Activated CD4-positive, alpha-beta T cell treated with anti-CD3 and anti-CD28 coated beads, Interleukin-2, Interleukin-4, amounts not matched to agents 100 ng/mL and 50 ng/mL, durations not matched to agents 16 hours and 8 hours (primary cell): ENCODE measurements at places on chromosomes 16 and 17.

DNA sequence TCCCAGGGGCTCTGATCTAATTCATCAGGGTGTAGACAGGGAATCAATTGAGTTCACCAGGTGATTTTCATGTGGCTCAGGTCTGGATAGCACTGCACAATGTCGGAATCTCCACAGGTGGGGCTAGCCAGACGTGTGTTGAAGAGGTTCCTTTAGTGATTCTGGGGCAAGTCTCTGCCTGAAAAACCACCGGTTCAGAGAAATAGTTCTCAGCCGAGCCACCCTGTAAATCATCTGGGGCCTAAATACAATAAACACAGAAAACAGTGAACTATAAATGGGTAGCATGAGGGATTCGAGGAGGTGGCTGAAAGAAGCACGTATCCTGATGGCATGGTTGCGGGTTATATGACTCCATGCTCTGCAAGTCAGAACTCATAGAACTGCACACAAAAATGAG lies 21.3 kb downstream of the ASPA start:
- no peak for DNase-seq

- DNase-seq: no peak
These were observed 71.3 kb downstream of the IRX5 start for GRCh38 chr16:55001931-55002330.

- DNase-seq: peak; percentile 74
These were observed 1.3 kb upstream of the TUBB3 start for GRCh38 chr16:89921702-89922476.

- peak; percentile 52 for DNase-seq
These were observed 26.3 kb downstream of the CEP112 start for GRCh38 chr17:66165537-66166123.

DNA sequence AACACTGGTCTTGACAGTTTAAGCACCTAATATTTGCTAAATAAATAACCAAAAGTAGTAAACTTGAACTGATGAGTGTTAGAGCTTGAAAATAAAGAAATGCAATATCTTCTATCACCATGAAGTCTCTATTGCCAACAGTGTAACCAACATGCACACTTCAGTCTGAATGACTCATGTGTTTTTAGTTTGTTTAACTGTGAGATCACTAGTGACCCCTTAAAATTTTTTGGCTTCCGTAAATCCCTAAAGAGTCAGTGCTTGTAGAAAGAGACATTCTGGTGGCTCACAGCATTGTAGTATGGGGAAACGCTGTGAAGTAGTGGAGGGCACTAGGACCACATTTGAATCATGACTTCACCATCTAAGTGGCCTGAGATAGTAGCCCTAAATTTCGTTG lies 341.1 kb downstream of the PMP22 start:
- DNase-seq: no peak

GRCh38 chr17:50690887-50691549 lies 16.7 kb downstream of the ANKRD40 start:
- no peak for DNase-seq

DNA sequence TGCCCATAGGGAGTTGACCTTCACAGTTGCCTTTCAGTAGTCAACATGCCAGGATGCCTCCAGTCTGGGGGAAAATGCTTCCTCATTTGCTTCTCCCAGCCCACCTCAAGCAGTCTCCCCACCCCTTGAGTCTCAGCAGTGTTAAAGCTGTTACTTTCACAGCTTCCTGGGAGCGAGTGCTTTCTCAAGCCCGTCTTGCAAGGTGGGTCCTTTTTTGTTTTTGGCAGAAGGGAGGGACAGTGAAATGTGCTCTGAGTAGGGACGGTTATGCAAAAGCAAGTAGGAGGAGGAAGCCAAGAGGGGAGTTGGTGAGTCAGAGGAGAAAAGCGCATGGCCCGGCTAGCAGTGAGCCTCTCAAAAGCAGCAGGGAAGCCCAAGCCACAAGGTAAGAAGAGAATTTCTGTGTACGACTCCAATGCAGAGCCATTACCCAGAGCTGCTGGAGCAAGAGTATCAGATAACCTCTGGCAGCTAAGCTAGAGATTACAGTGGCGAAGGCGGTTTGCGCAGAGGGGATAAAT lies at the start of gene CHST4:
TSS of gene CHST4 (plus strand) at position 316 of the 521 bp plus-strand sequence. CDS start 10,252 bp downstream, outside the sequence.
- DNase-seq: no peak

GRCh38 chr16:58056580-58056979 lies 31.0 kb downstream of the MMP15 start:
- DNase-seq: no peak

DNA sequence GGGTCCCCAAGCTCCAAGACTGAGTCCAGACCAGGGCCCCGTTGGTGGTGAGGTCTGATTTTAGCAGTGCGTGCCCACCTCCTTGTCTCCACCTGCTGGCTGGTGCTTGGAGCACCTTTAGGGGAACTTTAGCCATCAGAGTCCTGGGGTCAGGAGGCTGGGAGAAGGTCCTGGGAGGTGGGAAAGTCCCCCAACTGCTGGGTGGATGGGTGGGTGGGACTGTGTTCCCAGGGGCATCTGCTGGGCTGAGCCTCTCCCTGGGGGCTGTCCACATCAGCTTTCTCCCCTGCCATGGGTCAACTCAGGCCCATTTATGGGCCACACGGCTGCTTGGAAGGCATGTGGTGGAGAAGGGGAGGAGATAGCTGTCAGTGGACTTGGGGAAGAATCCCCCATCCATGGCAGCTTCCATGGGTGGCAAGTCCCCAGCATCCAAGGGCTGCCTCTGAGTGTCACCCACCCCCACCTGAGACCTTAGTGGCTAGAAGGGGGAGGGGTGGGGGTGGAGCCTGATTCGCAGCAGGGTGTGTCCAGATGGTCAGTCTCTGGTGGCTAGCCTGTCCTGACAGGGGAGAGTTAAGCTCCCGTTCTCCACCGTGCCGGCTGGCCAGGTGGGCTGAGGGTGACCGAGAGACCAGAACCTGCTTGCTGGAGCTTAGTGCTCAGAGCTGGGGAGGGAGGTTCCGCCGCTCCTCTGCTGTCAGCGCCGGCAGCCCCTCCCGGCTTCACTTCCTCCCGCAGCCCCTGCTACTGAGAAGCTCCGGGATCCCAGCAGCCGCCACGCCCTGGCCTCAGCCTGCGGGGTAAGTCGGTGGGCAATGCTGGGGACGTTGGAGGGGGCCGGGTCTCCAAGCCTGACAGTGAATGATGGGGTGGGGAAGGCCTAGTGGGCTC lies at the start of gene TRPV2:
TSS of gene TRPV2 (plus strand) at position 541 of the 894 bp plus-strand sequence. CDS start 2,098 bp downstream, outside the sequence.
- peak; percentile 59 for DNase-seq

GRCh38 chr16:49630783-49631182 lies 225.1 kb downstream of the ZNF423 start:
- DNase-seq: no peak

- DNase-seq: no peak
These were observed 16.0 kb downstream of the KCTD19 start for GRCh38 chr16:67310561-67310960.

DNA sequence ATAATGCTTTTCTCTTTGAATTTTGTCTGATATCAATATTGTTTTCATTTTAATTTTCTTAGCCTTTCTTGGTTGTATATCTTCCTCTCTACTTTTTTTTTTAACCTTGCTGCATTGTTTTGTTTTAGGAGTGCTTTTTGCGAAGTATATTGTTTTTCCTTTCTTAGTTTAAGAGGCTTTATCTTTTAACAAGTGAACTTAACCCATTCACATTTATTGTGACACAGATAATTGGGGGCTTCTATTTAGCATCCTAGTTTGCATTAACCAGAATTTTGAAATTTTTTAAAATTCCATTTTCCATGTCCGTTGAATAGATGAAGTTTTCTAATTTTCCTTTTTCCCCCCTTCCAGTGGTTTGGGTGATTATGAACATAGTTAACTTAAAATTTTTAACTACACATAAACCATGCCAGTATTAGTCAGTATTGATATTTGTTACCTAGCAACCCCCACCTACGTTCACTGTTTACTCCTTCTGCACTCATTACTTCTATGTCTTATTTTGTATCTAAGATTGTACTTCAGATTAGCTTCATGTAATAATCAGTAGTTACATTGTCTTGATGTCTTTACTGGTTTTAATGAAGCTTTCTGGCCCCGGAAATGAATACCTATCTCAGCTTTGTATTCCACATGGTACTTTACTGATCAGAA lies 44.4 kb downstream of the TNRC6A start:
- DNase-seq: no peak

GRCh38 chr16:74560912-74561311 lies 46.0 kb downstream of the GLG1 start:
- DNase-seq: no peak
